Ecto neural progenitor cell (in vitro differentiated cells): ENCODE measurements at places on chromosomes 11 and 22.

DNA sequence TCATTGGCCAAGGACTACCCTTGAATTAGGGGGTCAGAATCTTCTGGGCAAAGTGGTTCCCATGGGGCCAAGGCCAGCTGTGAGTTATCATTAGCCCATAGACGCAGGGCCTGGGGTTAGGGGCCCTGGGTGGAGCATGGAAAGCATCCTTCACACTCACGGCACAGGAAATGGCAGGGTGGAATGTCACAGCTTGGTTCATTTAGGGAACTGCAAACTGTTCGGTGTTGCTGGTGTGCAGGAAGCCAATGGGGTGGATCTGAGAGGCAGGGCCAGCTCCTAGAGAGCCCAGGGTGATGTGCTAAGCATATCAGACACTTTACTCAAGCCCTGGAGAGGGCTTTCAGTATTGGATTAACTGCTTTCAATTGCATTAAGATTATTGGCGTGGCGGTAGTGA, 42.9 kb downstream of the TECTA start:
- no peak for DNase-seq

GRCh38 chr11:79430280-79430679, 10.6 kb downstream of the TENM4 start:
- no peak for DNase-seq

- no peak for DNase-seq
These were observed 276.9 kb downstream of the FAM76B start for GRCh38 chr11:95512682-95513081.

GRCh38 chr22:23591846-23592245, 11.8 kb upstream of the IGLL1 start:
- no peak for DNase-seq

- peak; percentile 73 for DNase-seq
These were observed 471 bp downstream of the ARVCF start for GRCh38 chr22:20015971-20016733.

DNA sequence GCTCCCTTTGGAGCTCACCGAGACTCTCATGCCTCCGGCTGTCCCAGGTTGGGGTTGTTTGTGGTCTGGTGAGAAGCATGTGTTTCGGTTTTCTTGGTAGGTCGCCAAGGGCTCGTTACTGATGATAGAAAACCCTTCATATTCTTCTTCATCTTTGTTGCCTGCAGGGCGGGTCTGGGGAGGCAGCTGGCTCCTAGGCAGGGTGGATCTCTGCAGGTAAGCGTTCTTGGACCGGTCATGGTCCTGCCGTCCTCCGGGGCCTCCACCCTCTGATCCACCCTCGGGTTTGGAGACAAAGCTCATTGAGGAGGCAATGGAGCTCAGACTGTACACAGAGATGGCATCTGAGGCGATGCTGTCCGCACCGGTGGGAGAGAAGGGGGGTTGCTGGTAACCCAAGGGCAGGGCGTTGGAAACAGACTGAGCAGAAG, 64.3 kb upstream of the PITPNB start:
- no peak for DNase-seq

DNA sequence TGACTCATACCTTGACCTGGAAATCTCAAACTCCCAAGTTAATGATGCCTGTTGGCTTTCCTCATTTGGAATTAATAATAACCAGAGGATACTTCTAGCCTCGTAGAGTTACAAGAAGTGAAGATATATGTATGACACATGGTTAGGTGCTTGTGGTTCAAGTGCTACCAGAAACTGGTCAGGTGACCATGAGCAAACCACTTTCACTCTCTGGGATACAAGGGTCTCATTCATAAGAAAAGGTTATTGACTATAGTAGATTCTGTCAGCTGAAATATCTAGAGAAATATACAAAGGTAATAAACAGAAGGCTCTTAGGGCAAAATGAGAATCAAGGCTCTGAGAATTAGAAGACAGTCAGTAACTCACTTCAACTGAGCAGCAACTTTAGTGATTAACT, 233.3 kb downstream of the KCNA4 start:
- DNase-seq = no peak

DNA sequence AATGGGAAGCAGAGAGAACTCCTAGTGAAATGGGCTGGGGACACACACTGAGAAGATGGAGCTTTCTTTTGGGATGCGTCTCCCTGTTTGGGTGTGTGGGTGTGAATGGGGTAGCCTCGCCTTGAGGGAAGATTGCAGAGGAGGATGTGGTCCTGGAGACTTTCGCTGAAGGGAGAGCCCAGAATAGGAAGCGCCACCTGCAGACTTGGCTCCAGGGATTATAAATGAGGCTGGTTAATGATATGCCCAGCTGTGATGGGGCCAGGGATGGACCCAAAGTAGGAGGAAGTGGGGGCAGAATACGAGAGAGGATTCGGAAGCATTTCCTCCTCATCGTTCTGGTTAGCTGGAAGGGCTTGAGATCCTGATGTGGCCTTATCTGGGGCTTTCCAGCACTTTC, 13.7 kb downstream of the RELT start:
- no peak for DNase-seq

DNA sequence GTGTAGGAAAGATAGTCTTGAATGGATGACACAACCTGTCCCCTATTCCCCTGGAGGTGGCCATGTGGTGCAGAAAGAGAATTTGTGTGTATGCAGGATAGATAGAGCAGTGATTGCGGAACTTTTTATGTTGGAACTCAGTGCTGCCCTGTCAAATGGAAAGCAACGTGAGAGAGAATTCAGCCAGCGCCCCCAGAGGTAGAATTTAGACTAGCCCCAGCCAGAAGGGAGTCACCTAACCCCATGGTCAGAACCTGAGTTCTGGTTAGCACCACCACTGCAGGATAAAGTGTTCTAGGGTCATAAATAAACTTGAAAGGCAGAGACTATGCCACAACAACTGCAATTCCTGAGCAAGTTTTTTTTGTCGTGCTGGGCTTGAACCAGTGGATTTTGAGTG, 152.9 kb upstream of the GRIA4 start:
- DNase-seq = no peak

- no peak for DNase-seq
These were observed 706 bp upstream of the OR51E1 start for GRCh38 chr11:4643076-4643475.

- DNase-seq = peak; percentile 96
These were observed 62.8 kb downstream of the NFAM1 start for GRCh38 chr22:42369250-42370041.

- DNase-seq = no peak
These were observed 16.3 kb upstream of the RBM4B start for GRCh38 chr11:66694056-66694410.

- peak; percentile 49 for DNase-seq
These were observed 399.5 kb downstream of the BUD13 start for GRCh38 chr11:116373104-116373944.

- DNase-seq = no peak
These were observed 198.5 kb downstream of the MSANTD4 start for GRCh38 chr11:105823495-105824033.

DNA sequence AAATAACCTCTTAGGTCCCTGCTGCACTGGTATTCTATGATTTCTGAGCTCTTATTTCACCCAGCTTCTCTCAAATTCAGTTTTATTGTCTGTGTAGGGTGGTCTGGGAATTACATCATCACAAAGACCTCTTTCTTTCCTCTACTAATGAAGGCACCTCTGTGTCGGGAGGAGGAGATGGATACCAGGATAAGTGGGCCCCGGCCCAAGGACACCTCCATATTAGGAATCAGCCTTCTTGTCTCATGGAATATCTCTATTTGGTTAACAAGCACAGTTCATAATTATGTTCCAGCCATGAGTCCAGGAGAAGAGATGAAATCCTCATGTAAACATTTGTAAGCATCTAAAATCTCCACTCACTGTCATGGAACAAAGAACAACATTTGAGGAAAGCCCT, 9.4 kb downstream of the PARVA start:
- DNase-seq = no peak

DNA sequence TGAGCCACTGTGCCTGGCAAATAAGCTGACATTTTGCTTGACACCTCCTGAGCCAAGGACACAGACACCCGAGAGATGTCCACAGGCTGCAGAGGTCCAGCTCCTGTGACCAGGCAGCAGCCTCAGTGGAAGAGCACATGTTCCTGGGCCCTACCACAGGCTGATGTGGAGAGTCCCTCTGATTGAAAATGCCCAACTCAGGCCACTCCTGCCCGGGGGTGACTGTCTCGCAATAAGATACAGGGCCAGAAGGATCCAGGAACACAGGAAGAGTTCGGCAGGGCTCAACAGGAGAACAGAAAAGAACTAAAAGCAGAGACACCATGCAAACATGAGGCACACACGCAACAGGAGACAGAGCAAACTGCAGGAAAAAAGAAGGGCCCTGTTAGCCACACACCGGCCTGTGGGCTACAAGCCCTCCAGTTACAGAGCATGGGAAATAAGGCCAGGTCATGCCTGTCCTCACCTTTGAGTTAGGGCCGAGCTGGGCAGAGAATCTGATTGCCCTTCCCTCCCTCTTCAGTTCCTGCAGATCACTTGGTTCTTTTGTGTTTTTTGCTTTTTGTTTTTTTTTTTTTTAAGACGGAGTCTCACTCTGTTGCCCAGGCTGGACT, 28.3 kb upstream of the MALAT1 start:
- no peak for DNase-seq

- no peak for DNase-seq
These were observed 34.4 kb upstream of the SORL1-AS1 start for GRCh38 chr11:121487191-121487590.

GRCh38 chr22:20748731-20749428, 25.0 kb upstream of the SERPIND1 start:
- no peak for DNase-seq

GRCh38 chr11:97751952-97752351, 1268.8 kb upstream of the CNTN5 start:
- no peak for DNase-seq

GRCh38 chr22:44049486-44050231, 25.6 kb downstream of the PARVB start:
- no peak for DNase-seq

DNA sequence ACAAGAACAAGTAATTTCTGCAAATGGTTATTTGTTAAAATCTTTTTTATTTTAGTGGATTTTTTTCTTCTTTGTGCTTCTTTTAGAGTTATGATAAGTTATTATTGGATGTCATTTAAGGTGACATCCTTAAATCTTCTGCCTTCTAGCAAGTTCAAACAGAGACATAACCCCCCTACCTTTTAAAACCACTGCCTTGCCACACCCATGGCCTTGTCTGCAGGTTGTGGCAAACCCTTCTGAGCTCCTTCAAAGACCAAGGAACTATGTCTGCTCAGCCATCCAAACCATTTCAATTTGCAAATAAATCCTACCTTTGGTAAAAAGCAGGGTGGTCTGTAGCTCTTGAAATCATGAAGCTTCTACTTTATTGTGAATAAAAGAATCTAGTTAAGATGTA, 241.6 kb downstream of the FAM76B start:
- DNase-seq = no peak

GRCh38 chr22:24392218-24392931, 35.0 kb upstream of the ADORA2A start:
- no peak for DNase-seq

- DNase-seq = no peak
These were observed 57.7 kb downstream of the CABIN1 start for GRCh38 chr22:24068717-24069297.

GRCh38 chr11:68659158-68659921, 25.0 kb upstream of the GAL start:
- DNase-seq = no peak

GRCh38 chr11:12110714-12111548, 541 bp downstream of the MICAL2 start:
- peak; percentile 64 for DNase-seq

GRCh38 chr22:33352768-33353167, 294.6 kb upstream of the SYN3 start:
- no peak for DNase-seq

DNA sequence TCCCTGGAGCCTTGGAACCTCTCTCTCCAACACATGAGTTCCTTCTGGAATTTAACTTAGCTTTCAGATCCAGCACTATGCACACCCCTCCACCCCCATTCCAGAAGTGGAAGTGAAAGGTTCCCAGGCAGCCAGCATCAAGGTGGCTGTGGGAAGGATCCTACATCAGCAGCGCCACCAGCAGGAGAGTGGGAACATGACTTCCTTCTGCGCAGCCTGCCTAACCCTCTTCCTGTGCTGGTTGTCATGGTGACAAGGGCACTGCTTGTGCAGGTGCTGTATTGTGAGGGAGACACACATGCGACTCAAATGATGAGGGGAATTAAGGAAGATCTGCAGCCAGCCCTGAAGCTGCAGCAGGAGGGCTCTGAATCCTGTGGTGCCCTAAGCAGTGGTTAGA, 904.5 kb upstream of the API5 start:
- DNase-seq = peak; percentile 90

DNA sequence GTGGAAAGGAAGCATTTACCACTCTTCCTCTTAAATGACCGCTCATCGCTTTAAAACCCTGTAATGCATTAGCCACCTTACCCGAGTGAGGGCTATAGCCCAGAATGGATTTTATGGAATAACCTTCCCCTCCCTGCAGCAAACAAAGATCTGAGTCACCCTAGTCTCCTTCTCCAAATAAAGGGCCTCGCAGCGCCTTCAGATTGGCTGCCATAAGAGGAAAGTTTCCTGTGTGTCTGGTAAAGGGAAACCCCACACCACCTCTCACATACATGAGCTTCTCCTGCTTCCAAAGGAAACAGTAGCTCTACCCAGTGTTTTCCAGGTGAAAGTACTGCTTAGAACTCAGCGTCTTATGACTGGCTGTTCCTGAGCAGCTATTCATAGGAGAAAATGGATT, 47.8 kb downstream of the PPP2R1B start:
- DNase-seq = no peak

GRCh38 chr11:66142370-66143263, 72.5 kb downstream of the PACS1 start:
- no peak for DNase-seq

GRCh38 chr11:114135737-114136151, 76.2 kb downstream of the ZBTB16 start:
- no peak for DNase-seq

- DNase-seq = no peak
These were observed 83.2 kb upstream of the CLDN5 start for GRCh38 chr22:19607192-19608002.

DNA sequence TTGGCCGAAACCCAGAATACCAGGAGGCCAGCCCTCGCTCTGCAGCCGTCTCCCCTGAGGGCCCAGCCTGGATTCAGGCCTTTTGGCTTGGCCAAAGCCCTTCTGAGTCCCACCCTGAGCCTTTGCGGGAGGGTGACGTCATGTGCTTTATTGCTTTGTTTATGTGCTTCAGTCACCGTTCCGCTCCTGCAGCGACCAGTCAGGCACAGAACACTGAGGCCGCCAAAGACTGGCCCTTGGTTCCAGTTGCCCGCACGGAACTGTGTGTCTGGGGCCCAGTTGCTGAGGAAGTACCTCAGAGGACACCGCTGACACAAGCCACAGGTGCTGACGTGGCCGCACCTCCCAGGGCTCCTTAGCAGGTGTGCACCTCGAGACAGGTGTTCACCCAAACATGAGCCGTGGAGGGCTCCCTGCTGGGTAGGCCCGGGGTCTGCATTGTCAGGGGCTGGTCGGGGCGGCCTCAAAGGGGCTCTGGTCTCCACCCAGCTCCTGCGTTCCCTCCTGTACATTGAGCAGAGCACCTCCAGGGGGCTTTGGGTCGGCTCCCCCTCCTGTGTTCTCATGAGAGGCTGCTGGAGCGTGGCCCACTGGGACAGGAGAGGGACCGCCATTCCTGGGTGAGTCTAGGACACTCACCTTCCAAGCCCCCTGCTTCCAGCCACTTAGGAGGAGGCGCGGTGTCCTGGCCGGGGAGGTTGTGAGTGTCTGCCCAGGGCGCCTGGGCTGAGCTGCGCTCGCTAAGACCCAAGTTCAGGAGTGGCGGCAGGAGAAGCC, 376.8 kb downstream of the TBC1D22A start:
- no peak for DNase-seq
